ENCODE measurements at places on chromosomes 7 and 10.

- DNase-seq = no peak
Measured at GRCh38 chr7:17094963-17095574, 203.4 kb upstream of the AHR start.

- no peak for DNase-seq
Measured at GRCh38 chr10:126405239-126405775, 17.0 kb upstream of the ADAM12 start.

DNA sequence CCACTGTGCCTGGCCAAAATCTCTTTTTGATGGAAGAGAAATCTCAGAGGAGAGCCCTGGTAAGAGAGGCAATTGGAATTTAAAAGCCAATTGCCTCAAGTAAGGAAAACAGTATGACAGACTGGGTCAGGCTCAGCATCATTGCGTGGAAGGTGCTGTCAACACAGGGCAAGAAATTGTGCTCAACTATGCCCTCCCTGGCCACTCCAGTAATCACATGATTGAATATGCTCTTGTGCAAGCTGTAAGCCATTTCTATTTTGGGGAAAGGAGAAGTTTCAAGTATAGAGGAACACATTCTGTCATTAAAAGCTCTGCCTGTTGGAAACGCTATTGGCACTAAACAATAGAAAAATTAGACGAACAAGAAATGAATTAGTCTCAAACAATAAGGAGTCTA is 1127.7 kb downstream of the REEP3 start:
- DNase-seq = no peak

DNA sequence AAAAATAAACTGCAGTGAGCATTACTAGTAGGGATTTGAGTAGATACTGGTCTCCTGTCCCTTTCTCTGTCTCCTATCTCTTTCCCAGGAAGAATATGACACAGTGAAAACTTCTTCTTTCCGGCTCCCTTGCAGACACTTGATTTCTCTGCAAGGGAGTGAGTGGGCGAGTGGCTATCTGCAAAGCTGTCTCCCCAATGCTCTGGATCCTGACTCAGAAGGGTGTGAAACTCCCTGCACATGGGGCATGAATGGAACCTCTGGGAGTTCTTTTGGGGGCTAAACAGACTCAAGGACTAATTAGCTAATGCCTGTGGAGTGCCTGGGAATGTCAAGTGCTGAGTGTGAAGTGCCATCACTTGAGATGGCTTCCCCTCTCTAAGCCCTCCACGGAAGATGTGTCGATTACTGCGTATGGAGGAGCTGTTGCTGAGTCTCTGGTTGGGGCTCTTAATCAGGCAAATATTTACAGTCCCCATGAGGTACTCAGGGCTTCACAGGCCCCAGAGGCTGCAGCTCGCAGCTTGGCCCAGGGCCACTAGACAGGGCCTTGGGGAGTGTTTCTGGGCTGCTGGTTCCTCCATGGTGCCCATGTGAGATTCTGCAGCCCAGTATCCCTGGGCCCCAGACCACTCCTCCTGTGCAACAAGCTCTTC is 139.8 kb downstream of the RPS24 start:
- no peak for DNase-seq

- DNase-seq = no peak
Measured at GRCh38 chr7:80183900-80184685, 49.5 kb downstream of the GNAI1 start.
